ENCODE measurements at places on chromosomes 11 and 22. TPM values are rescaled to one million over a fixed set of nuclear protein-coding genes. Genes with fewer than 3 reads are reported as not detected.

- DNase-seq, result peak; percentile 62
Measured at GRCh38 chr22:26360169-26360885, 68.7 kb upstream of the ASPHD2 start.

RIMBP3C gene
- not detected for total RNA-seq

GRCh38 chr11:96052921-96053651 is 129.2 kb upstream of the MTMR2 start:
- no peak for DNase-seq

OR2AG1 gene
- not detected for total RNA-seq

GALNT18 gene
- total RNA-seq, result 5.7 TPM

DNA sequence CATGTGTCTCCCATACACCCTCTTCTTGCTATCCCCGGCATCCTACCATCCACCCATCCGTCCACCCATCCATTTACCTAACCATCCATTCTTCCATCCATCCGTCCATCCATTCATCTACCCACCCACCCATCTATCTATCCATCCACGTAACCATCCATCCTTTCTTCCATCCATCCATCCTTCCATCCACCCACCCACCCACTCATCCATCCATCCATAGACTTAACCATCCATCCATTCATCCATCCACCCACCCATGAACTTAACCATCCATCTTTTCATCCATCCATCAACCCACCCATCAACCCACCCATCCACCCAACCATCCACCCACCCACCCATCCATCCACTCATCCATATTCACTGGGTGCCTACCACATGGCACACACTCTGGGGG is 10.6 kb upstream of the CDC42EP2 start:
- DNase-seq, result no peak

GRCh38 chr11:46116007-46116711 is 5.1 kb downstream of the PHF21A start:
- DNase-seq, result no peak

OR52A1 gene
- 12.2 TPM for total RNA-seq
